ENCODE measurements at places on chromosomes 16 and 17. TPM values are rescaled to one million over a fixed set of nuclear protein-coding genes. Genes with fewer than 3 reads are reported as not detected.

The HES7 gene
- polyA plus RNA-seq = 0.05 TPM

The DRC3 gene
- 0.69 TPM for polyA plus RNA-seq

The TBC1D3I gene
- polyA plus RNA-seq = 0.03 TPM

DNA sequence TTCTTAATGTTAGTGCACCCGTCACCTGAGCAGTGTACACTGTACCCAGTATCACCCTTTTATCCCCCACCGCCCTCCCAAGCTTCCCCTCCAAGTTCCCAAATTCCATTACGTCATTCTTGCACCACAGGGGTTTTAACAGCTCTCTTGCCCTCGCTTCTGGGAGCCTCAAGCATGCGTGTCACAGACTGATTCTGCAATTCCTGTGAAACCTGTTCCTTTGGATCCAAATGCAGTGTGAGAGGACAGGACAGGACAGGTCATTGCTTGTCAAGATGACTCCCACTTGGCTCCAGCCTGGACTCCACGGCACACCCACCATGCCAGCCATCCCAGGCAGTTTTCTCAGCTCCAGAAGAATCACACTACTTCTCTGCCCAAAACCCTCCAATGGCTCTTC is 44.1 kb downstream of the CYB5D2 start:
- peak; percentile 90 for DNase-seq

DNA sequence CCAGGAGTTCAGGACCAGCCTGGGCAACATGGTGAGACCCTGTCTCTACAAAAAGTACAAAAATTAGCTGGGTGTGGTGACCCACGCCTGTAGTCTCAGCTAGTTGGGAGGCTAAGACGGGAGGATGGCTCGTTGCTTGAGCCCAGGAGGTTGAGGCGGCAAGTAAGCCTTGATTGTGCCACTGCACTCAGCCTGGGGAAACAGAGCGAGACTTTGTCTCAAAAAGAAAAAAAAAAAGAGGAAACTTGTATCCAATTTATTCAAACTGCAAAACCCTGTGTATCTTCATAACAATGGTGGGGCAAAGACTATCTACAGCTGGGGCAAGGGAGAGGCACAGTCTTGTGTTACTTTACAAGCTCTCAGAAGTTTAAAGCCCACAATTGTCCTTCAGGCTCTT is 21.5 kb downstream of the GRB7 start:
- no peak for DNase-seq

- DNase-seq = no peak
These were observed 632 bp downstream of the SLC9A5 start for GRCh38 chr16:67249178-67250044.

GRCh38 chr16:86961171-86961601 is 356.0 kb downstream of the C16orf95 start:
- no peak for DNase-seq

DNA sequence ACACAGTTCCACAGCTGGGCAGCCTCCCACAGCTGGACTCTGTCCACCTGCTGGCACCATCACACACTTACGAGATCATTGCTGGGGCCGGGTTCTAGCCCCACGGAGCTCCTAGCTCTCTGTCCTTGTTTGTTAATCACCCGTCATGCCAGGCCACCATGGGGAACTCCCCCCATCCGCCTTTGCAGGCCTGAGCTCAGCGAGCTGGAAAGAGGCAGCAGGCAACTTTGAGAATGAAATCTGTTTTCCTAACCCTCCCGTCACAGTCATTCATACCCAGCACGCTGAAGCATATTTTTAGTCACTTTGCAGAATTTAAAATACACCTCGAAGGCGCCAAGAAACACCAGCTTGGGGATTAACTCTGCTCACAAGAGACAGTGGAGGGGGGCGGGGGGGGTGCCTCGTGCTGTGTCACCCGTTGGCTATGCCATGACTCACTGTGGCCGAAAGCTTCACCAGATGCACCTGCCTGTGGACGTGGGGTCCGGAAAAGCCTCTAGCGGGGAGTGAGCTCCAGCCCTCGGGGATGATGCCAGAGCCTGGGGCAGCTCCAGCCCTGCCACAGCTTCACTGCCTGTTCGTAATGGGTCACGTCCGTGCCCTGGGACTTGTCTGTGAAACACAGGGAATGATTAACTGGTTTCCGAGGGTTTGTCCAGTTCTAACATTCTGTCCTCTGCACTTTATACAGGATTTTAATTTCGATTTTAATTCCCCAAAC is 1.4 kb upstream of the SPNS2 start:
- DNase-seq = no peak

GRCh38 chr17:32518646-32519227 is 31.9 kb downstream of the CDK5R1 start:
- no peak for DNase-seq

GRCh38 chr17:350706-351448 is 1.7 kb downstream of the RPH3AL start:
- peak; percentile 50 for DNase-seq

- DNase-seq = no peak
These were observed 3.9 kb downstream of the PLEKHG4 start for GRCh38 chr16:67283039-67283825.

DNA sequence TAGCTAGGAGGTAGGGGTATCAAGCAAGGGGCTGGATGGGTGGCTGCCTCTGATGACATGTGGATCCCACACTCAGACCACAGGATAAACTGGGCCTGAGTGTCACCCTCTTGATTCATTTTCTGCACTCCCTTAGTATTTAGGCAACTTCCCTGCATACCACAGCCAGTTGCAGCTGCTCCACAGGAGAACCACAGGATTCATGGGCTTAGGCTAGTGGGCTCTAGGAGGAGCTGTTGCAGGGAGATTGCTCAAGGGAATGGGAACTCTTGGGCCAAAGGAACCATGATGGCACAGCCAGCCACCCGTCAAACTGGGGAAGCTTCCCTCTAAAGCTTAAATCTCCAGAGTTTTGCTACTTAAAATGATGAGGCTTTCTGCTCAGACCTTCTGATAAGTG is 269.7 kb upstream of the ASIC2 start:
- DNase-seq = no peak

DNA sequence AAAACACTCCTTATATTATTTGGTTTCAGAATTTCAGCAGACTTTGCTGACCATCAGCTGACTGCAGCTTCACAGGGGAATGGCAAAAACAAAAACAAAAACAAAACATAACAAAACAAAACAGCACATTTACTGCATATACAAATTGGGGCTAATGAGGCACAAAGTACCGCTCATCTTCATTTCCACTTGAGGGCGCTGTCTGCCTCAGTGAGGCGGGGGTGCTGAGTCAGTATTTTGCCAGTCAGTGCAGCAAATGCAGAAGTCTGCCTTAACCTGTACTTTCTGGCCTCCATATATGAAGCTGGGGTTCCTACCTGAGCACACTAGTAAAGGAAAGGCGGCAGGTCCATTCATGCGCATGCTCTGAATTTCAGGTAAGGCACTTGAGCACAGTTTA is 13.5 kb upstream of the DYNLRB2 start:
- DNase-seq = no peak
